ENCODE measurements at places on chromosomes 4 and X.

DNA sequence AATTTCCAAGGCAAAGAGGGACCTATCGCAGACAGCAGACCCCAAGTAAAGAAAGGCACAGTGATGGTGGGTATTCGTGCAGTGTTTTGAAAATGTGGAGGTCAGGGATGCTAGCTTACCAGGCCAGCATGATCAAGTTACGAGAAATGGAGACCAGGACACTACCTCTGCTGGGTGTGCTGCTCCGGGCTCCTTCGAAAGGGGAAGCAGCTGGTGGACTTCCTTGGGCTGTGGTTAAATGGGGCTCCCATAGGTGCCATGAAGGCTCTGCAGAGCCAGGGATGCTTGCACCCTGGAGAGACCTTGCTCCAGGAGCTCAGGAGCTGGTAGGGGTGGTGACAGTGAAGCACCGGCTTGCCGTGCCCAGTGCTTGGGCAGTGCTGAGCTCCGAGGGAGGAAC, 68.8 kb downstream of the TBL1X start:
- DNase-seq, result no peak
- H3K27me3 ChIP-seq, result no peaks in the 10 kb centered on the region
- H3K4me1 ChIP-seq, result peaks cover 58% of the 10 kb centered on the region
- H3K27ac ChIP-seq, result no peak overlapping the region

DNA sequence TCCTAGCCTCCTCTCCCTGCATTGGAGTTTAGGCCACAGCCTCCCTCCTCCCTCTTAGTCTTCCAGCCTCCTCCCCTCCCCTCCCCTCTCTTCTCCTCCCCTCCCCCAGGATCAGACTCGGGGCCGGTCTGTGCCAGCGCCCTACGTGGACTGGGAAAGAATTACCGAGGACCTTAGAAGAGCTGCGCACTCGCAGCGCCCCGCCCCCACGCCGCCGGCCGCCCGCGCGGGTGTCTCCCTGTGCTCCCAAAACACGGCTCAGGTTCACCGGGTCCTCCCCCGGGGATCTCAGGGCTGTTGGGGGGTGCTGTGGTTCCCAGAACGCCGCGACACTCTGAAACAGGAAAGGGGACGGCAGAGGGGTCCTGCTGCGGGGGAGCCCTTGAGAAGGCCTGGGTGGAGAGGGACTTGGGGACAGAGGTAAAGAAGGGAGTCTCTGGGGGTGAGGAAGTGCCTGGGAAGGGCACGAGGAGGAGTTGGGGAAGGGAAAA, 122.3 kb upstream of the TBL1X start:
- H3K4me3 ChIP-seq, result peak overlapping the region; percentile 78
- H3K27me3 ChIP-seq, result no peaks in the 10 kb centered on the region

DNA sequence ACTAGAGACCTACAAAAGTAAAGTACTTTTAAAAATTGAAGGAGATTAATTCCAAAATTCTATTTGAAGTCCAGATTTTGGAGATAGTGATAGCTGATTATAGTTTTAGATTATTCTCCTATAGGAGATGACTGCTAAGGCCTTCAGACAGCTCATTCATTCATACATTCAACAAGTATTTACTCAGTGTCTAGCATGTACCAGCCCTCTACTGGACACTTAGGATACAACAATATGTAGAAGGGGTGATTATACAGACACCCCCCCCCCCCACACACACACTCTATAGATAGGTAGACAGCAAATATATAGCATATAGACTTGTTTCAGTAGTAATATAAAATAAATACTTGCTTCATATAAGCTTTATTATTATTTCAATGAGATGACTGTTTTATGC, 60.4 kb upstream of the TAF9B start:
- no peaks in the 10 kb centered on the region for H3K4me1 ChIP-seq
- H3K4me3 ChIP-seq, result no peak overlapping the region
- no peak overlapping the region for H3K27ac ChIP-seq
- DNase-seq, result no peak

GRCh38 chrX:1071351-1071750, 141.1 kb downstream of the CRLF2 start:
- peaks cover 4% of the 10 kb centered on the region for H3K27me3 ChIP-seq
- no peak for DNase-seq
- H3K27ac ChIP-seq, result no peak overlapping the region
- peaks cover 13% of the 10 kb centered on the region for H3K36me3 ChIP-seq
- peaks cover 8% of the 10 kb centered on the region for H3K4me1 ChIP-seq
- no peak overlapping the region for H3K4me3 ChIP-seq

DNA sequence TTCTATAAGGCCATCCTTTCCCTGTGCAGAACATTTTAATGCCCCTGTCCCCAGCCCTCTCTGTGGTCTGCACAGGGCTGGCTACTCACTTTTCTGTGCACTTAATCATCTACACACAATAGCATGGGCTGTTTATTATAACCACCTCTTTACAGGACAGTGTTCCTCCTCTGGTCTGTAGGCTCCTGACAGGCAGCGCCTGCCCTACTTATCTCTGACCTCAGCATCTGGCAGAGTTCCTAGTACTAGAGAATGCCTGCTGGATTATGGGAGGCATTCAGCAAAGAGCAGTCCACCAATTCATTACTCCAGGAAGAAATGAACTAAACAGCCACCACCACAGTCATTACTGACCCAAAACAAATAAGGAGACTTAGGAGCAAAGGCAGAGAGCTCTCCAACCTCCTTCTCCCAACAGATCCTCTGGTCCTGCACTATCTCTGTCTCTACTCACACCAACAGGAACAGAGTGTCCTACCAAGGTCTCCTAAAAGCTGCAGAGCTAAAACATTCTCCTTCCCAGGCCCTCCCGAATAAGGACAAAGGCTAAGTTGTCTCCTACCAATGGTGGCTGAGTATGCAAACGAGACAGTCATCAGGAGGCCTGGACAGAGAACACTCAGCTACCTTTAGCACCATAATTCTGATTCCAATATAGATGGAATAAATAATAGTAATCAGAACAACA, 279.2 kb downstream of the QDPR start:
- no peaks in the 10 kb centered on the region for H3K36me3 ChIP-seq
- peaks cover 13% of the 10 kb centered on the region for H3K4me1 ChIP-seq
- H3K27me3 ChIP-seq, result no peaks in the 10 kb centered on the region
- H3K4me3 ChIP-seq, result no peak overlapping the region

DNA sequence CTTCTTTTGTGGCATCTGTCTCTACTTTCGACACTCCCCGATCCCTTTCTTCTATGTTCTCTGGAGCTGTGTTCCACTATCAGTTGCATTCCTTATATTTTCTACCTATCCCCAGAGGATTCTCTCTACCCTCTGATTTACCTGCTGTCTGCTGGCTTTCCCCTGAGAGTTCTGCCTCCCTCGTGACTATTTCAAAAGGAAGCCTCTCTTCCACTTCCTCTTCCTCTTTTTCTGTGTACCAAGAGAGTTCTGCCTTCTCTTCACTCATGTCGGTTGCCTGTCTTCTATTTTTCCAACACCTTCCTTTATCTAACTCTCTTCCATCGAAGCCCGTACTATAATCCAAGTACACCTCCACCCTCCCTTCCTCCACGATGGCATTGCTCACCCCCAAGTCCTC, 631.7 kb downstream of the SMARCA1 start:
- H3K27ac ChIP-seq, result no peak overlapping the region
- H3K27me3 ChIP-seq, result no peaks in the 10 kb centered on the region
- DNase-seq, result no peak
- no peaks in the 10 kb centered on the region for H3K4me1 ChIP-seq
- no peaks in the 10 kb centered on the region for H3K36me3 ChIP-seq

DNA sequence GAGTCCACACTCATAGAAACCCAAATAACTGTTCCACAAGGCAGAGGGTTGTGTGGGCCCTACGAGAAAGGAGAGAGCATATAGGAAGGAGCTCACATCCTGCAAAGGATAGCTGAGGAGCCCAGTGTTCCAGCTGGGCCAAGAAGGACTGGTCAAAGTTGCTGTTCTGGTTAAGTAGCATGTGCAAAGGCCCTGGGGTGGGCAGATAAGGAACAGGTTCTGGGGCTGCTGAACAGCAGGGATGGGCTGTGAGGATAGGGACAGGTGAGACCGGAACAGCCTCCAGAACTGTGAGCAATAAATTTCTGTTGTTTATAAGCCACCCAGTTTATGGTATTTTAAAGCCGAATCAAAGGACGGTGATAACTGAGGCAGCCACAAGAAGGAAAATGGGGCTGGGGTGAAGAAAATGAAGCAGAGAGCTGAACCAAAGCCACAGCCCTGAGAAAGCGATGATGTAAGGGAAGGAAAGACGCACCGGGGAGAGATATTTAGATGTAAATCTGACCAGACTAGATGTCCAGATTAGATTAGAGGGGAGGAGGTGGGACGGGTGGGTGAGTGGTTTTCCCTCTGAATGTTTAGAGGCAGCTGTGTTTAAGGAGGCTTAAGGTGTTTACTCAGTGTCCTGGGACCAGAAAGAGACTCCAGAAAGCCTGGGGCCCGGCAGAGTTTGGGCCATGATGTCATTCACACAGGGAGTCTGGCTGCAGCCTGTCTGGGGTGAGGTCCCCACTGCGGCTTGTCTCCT, 180.8 kb upstream of the BCOR start:
- H3K4me3 ChIP-seq, result no peak overlapping the region
- peaks cover 26% of the 10 kb centered on the region for H3K4me1 ChIP-seq
- peaks cover 8% of the 10 kb centered on the region for H3K27me3 ChIP-seq
- no peak for DNase-seq
- H3K36me3 ChIP-seq, result no peaks in the 10 kb centered on the region
- no peak overlapping the region for H3K27ac ChIP-seq

- no peaks in the 10 kb centered on the region for H3K4me1 ChIP-seq
- H3K27ac ChIP-seq, result no peak overlapping the region
- no peak overlapping the region for H3K4me3 ChIP-seq
- H3K36me3 ChIP-seq, result no peaks in the 10 kb centered on the region
- H3K27me3 ChIP-seq, result no peaks in the 10 kb centered on the region
Observed at GRCh38 chr4:156870131-156870530, 101.5 kb downstream of the PDGFC start.
